ENCODE measurements at places on chromosomes 6 and 20.

DNA sequence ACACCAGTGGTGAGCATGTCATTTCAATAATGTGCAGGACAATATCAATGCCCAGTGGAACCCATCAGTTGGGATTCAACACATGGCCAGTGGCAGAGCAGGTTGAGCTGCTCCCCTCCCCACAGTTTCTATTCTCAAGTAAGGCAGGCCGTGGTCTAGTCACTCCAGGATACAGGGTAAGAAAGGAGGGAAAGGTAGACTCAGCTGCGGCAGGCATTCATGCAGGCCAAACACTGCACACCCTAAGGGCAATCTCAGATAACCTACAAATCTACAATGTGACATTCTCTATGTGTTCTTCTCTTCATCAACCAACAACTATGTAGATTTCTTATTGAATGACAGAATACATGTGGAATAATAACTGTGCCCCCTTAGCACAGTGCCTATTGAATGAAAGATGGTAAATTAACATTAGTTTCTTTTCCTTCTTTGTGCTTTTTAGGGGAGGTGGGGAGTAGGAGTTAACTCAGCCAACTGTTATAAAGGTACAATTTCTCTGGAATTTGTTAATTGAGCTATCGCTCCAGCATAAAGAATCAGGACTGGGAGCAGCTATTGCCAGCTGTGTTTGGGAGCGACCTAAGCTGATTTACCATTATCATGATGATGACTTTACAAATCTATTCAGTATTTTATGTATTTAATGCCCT lies 89.7 kb downstream of the FAM50B start:
- DNase-seq, result no peak

DNA sequence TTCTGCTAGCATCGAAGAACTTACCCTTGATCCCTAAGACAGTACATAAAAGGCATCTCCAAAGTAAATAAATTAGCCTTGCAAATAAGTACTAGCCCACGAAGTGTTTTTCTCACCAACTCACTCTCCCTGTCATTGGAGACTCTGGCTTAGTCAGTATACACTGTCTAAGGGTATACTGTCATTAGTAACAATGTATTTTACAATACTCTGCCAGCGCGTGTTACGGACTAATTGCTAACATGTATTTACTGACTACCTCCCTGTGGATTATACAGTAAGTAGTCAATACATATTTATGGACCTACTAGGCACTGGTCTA lies 72.1 kb downstream of the NFATC2 start:
- DNase-seq, result no peak

- DNase-seq, result no peak
Observed at GRCh38 chr6:139713900-139714506, 339.6 kb upstream of the CITED2 start.

GRCh38 chr20:50193199-50193835 lies 2.7 kb downstream of the CEBPB start:
- DNase-seq, result no peak

DNA sequence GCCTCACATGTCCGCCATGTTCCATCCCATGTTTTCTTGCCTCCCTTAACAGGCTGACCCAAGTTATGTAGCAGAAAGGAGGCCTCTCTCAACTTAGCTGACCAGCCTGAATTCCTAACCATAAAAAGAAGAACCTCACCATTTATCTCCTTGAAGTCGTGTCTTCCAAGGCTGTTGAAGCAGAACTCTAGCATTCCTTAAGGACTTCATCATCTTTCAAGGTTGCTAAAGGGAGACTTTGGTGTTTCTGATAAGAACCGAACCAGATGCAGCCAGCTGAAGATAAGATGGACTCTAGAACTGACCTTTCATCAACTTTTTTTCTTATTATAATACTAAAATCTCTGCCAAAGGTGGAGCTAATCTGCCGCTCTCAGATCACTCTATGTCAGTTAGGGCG lies 571.7 kb upstream of the SLC35B3 start:
- DNase-seq, result no peak

GRCh38 chr6:93272896-93273295 lies 146.5 kb downstream of the EPHA7 start:
- no peak for DNase-seq

- no peak for DNase-seq
Observed at GRCh38 chr6:16493112-16493511, 254.7 kb downstream of the GMPR start.
